ENCODE measurements at places on chromosomes 1 and 21.

DNA sequence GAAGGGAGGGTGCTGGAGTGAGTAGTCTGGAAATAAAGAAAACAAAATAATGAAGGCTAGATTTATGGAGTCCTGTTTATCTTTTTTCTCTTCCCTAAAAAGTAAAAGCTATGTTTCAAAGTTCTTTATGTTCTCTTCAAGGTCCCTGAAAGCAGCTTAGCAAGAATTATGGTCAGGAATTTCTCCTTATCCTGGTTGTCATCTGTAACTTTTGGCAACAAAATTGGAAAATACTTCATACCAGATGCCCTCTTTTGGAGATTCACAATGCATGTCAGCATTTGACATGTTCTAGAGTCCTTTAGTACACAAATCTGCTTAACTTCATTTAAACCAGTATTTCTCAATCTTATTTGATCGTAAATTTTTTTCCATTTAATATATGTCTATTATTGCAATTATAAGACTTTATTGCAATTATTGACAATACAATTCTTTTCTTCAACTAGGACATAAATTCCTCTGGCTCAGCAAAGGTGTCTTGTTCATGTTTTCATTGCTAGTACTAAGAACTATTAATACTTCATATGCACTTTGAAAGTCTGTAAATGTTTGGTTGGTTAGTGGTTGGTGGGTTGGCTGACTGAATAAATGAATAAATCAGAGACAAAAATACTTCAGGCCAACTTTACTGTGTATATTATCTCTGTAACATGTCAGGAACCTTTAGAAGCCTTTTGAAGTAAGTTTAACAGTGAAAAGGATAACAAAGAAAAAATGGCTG, 101.5 kb downstream of the ATP1B1 start:
- DNase-seq: peak; percentile 2

- peak; percentile 50 for DNase-seq
Observed at GRCh38 chr1:59986516-59987310, 60.1 kb upstream of the CYP2J2 start.

DNA sequence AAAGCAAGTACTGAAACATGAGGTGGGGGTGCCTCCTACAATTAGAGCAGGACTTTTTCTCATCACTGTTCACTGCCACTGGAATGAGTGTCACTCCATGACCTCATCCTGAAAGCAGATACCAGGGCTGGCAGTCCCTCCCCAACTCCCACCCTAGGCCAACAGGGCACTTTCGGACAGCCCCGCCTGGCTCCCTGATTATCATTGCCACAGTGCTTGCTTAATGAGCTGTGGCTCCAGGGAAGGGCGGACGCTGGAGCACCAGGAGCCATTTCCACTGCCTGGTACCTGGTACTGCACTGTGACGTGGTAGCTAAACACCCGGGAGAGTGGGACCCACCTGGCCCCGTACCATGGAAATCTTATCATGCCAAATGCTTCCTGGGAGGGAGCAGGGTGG, 22.3 kb downstream of the SLC9A1 start:
- no peak for DNase-seq

DNA sequence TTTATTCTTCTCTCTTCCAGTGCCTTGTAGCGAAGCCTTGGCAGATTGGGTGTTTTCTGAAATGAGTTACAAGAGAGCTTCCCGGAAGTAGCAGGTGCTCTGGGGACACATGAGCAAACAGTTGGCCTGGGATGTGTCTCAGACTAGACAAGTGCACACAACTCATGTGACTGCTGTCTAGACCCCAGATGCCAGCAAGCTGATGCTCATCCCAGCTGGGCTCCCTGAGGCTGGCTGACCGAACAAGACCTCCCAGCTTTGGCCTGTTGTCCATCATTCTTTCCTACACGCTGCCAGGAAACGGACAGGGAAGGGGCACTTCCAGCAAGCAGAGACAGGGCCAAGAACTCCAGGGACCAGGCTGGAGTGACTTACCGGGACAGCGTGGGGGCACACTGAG, 18.7 kb upstream of the CSF1 start:
- peak; percentile 39 for DNase-seq

- DNase-seq: no peak
Observed at GRCh38 chr1:42689912-42690311, 7.7 kb downstream of the YBX1 start.

GRCh38 chr21:25560271-25560685, 47.0 kb downstream of the MRPL39 start:
- DNase-seq: no peak

DNA sequence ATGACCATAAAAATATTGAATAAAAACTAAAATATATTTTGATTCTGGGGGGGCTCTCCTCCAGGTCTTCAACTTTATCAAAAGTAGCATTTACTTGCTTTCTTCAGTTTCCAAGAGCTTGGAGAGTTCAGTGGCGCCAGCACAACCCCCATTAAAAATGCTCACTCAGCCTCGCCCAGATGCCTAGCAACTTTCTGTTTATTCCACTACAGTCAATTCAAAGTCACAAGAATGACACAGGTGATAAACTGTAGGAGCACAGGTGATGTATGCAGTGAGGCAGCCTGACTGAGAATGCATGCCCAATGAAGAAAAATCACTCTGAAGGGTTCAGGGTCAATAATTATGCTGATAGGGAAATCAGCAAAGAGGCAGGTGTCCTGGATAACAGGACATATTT, 159.4 kb upstream of the ATP1B1 start:
- no peak for DNase-seq

DNA sequence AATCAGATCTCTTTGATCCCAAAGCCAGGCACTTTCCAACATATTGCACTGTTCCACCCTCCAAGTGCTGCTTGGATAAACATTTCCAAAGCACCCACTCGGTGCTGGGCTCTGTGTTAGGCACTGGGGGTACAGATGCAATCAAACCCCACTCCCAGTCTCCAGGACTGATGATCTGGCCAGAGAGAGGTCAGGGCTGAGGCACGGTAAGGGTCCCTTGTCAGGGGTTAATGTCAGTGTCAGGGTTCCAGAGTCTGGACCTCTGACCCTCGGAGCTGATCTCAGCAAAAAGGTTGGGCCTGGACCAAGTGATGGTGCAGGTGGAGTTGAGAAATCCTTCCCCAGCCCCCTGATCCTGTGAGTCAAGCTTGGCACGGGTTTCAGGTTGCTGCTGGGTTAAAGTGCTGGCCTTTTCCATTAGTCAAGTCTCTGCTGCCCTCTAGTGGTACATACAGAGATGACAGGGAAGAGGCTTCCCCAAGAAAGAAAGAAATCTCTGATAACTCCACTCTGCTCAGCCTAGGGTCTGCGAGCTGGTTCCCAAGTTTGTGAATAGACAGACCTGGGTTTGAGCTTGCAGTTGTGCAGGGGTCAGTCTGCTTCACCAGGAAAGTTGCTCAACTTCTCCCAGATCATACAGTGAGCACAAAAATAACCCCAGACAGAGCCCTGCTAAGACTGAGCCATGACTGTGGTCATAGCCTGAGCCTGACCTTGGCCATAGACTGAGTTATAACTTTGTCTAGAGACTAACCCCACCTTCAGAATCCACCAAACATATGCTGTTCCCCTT, 74.6 kb downstream of the DMRTA2 start:
- DNase-seq: peak; percentile 57
